ENCODE measurements at places on chromosomes 4 and X.

DNA sequence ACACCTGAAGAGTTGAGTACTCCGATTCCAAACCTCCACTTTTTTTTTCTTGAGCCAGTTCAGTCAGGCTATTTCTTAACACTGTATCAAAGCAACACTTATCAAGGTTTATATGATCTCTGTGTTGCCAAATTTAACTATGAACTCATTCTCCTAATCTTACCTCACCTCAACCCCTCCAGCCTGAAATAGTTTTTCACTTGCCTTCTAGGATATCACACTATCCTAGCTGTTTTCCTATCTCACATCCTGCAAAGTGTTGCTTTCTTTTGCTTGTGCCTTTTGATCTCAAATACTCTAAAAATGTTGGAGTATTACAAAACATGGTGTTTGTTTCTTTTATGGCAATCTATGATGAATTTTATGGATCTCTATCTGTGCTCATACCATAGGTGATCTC is 415.0 kb downstream of the CFAP47 start:
- no peaks in the 10 kb centered on the region for H3K36me3 ChIP-seq
- no peak overlapping the region for H3K27ac ChIP-seq
- no peaks in the 10 kb centered on the region for H3K4me1 ChIP-seq
- H3K4me3 ChIP-seq, result no peak overlapping the region
- DNase-seq, result no peak

- H3K27ac ChIP-seq, result no peak overlapping the region
- H3K4me3 ChIP-seq, result no peak overlapping the region
- no peaks in the 10 kb centered on the region for H3K36me3 ChIP-seq
- no peak for DNase-seq
- no peaks in the 10 kb centered on the region for H3K27me3 ChIP-seq
Observed at GRCh38 chrX:123138473-123138872, 45.6 kb upstream of the GRIA3 start.

DNA sequence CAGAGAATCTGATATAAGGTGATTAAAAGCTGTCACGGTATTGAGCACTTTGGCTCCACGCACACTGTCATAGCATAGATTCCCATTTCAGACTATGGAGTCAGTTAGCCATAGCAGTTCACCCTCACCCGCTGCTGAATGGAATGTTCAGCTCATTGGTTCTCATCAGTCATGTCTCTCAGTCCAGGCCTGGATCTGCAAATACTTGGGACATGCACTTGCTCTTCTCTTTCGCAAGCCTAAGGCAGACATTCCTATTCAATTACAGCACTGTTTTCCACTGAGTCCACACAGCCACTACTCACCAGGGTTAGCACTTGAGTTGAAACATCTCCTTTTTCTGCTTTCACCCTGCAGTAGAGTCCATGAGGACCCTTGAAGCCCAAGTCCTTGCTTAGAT is 30.6 kb upstream of the SCML1 start:
- no peaks in the 10 kb centered on the region for H3K27me3 ChIP-seq
- H3K4me1 ChIP-seq, result no peaks in the 10 kb centered on the region
- no peaks in the 10 kb centered on the region for H3K36me3 ChIP-seq
- H3K27ac ChIP-seq, result no peak overlapping the region
- no peak for DNase-seq

- H3K27me3 ChIP-seq, result no peaks in the 10 kb centered on the region
- no peaks in the 10 kb centered on the region for H3K4me1 ChIP-seq
- H3K27ac ChIP-seq, result no peak overlapping the region
- H3K36me3 ChIP-seq, result no peaks in the 10 kb centered on the region
Observed at GRCh38 chr4:158192439-158193158, 17.7 kb upstream of the TMEM144 start.

Data from large intestine (tissue), 12 donors.